ENCODE measurements at places on chromosomes 7 and 10.

GRCh38 chr7:46032942-46033341 is 111.9 kb upstream of the IGFBP3 start:
- no peak for DNase-seq

GRCh38 chr7:117139397-117139984 is 183.4 kb downstream of the WNT2 start:
- DNase-seq, result no peak

GRCh38 chr10:125995726-125996304 is 99.5 kb downstream of the FANK1 start:
- DNase-seq, result no peak

DNA sequence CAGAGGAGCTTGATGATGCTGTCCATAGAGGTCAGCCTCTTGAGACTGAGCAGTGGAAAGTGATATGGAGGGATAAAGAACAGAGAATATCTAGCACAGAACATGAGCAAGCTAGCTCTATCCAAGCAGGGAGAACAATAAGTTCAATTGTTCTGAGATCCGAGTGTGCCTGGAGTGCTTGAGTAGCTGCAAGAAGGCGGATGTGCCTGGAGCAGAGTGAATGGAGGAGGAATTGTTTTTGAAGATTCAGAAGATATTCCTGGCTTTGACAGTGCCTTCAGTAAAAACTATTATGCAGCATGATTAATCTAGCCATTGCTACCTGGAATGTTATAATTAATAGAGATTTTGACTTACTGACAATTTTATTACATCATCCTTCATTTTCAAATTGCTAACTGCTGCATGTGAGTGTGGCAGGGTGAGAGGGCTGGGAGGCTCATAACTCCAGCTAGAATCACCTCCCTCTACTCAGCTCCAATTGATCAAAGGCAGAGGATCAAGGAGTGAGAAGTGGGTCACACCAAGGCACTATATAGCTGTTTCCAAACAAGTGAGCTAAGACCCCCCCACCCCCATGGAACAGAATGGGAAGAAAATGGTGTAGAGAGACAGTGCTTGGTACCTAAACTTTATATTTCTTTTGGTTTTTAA is 302.8 kb downstream of the ADRA2A start:
- DNase-seq, result no peak

GRCh38 chr10:31393844-31394243 is 74.8 kb downstream of the ZEB1 start:
- no peak for DNase-seq

DNA sequence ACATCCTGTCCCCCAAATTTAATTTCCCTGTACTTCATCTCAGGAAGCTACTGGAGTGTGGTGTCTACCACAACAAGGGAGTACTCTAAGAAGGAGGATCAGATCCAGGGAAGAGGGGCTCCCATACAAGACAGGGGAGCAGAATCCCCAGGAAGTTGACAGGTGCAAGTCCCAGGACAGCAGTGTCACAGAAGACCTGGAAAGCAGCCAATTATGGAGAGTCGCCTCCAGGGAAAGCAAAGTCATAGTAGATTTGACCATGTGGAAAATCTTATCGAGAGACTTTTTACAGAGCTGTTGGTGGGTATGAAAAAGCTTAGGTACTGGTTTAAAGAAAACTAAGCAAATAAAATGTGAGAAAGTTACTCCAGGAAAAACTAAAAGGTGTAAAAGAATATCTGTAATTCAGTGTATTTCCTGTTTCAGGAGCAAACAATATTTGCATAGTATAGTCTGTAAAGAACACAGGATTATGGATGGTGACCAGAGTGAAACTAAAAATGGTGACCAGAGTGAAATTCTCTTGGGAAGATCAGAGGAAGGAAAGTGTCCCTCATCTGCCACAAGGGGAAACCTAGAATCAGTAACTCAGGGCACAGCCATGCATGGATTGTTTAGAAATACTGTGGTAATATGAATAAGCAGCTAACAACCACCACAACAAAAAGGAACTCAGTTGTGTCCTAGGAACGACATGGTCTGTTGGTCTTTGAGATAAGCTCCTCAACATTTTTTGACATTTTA is 44.5 kb downstream of the LANCL2 start:
- peak; percentile 10 for DNase-seq

- DNase-seq, result no peak
These were observed 18.6 kb downstream of the SFTPD start for GRCh38 chr10:79930267-79930666.

GRCh38 chr10:125208854-125209565 is 48.6 kb upstream of the CTBP2 start:
- no peak for DNase-seq

DNA sequence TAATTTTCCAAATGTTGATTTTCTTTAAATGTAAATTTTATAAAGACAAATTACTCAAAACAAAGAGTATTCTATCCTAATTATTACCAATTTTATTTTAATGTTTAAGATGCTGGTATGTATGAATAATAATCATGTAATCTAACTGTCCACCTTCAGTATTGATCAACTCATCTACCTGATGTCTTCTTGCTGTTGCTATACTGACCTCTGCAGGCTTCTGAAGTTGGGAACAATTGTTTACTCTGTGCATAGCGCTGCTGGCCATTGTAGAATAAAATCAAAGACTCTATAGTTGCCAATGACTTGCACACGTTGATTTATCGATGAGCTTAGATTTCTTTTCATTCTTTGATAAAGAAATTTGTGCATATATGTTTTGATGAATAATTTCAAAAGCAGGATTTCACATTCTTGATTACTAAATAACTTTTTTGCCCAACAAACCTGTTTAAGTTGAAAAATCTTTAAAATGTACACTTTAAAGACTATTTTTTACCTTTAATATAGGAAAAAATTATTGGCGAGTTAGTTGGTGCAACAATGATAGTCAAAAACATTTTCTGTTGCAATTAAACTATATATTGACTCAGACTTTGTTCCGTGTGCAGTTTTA is 282.3 kb downstream of the TFEC start:
- no peak for DNase-seq

- DNase-seq, result no peak
These were observed 59.1 kb downstream of the CXCL12 start for GRCh38 chr10:44325596-44326307.

GRCh38 chr10:78889536-78890063 is 179.2 kb upstream of the ZMIZ1 start:
- peak; percentile 38 for DNase-seq

- DNase-seq, result no peak
These were observed 22.3 kb downstream of the MAP3K8 start for GRCh38 chr10:30456266-30456665.

DNA sequence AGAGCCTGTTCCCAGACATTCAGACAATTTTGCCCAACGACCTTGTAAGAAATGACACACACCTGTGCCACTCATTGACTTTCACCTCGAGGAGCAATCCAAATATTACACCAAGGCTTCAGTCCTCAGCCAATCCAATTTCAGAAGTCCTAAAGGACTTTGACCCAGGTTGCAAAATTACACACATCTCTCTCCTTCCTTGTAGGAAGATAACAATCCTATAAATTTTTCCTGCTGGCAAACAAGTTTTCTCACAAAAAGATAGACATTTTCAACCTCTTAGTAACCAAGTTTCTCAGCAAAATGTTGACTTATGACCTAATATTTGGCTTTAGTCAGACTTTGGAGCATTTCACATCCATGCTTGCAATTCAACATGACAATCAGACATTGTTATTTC is 745.0 kb downstream of the GRID1 start:
- no peak for DNase-seq

DNA sequence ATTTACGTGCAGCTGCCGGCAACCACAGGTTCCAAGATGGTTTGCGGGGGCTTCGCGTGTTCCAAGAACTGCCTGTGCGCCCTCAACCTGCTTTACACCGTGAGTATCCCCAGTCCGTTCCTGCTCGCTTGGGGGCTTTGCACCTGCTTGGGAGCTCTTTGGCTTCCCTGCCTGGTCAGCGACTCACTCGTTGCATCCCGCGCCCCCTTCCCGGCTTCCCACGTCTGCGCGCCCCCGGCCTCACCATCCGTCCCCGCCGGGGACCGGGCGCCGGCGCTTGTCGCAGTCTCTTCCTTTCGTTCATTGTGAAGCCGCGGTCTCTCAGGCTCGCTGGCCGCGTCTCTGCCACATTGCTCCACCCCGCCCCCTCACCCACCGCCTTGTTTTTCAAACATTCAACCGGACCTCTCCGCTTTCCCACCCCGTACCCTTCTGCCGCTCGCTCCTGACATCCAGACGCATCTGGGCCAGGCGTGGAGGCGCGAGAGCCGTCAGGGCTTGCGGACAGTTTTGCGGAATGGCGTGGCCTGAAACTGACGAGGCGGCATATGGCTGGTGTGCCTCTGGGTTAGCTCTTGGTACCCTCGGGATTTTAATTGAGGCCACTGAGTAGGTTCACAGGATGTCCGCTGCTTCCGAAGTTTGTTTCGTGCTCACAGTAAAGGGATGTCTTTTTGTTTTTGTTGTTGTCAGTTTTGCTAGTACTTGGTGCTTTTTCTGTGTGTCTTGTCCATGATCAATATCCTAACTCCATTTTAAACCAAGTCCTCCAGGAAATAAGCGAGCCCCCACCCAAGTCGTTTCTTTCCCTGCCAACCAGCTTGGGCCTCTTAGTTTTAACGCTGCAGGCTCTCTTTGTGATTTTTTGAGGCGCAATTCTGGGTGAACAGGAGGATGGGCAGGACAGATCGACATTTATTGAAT is 639 bp downstream of the TSPAN13 start:
- peak; percentile 25 for DNase-seq

DNA sequence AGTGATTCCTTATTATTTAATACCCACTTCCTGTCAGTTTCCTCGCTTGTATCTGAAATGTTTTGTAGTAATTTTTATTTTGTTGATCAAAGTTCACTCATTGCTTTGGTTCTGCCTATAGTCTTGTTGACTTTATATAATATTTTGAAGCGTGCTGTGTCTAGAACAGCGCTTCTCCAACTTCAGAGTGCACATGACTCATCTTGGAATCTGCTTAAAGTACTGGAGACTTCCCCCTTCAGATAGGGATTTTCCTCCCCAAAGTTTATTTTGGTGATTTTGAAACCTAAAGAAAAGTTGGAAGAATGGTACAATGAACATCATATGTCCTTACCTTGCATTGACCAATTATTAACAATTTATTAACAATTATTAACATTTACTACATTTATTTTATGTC is 5.8 kb downstream of the COMTD1 start:
- DNase-seq, result no peak

DNA sequence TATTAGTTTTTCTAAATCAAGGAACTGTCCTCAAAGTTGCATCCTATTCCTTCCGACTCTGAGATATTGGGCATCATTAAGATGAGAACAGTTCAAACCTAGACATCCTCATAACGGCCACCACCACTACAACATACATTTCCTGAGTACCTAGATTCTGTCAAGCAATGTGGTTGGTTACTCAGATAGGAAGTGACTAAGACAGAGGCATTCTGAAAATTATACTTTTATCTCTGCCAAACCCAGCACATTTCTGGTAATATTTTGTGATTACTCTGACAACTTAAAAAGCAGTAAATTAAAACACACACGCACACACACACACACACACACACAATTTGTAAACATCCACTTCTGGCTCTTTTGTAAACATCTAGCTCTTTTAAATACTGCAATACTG is 291.2 kb upstream of the MEOX2 start:
- no peak for DNase-seq

GRCh38 chr10:24209432-24209771 is 464 bp downstream of the KIAA1217 start:
- DNase-seq, result no peak

DNA sequence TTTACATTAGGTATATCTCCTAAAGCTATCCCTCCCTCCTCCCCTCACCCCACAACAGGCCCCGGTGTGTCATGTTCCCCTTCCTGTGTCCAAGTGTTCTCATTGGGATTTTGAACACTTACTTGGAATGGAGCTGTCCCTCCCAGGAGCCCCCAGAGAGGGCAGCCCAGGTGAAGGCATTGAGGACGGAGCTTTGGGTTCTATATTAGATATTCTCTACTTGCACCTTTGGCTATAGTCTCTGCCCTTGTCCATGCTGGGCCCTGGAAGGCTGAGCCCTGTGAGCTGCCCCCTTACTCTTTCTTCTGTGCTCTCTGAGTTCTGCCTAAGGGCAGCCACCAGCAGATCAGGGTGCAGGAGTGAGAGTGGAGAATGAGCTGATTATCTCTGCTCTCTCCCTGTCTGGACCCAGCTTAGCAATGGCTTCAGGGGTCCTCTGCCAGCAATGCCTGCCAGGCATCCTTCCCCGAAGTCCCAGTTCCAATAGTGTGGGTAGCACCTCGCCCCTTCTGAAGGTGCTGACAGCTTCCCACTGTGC is 11.2 kb downstream of the ADRA2A start:
- DNase-seq, result no peak

GRCh38 chr10:131925716-131926115 is 24.9 kb downstream of the PPP2R2D start:
- DNase-seq, result no peak

- DNase-seq, result no peak
These were observed 1.9 kb upstream of the ARHGAP22 start for GRCh38 chr10:48606530-48607355.

- DNase-seq, result peak; percentile 49
These were observed 134.4 kb downstream of the SNX10 start for GRCh38 chr7:26426096-26426495.

DNA sequence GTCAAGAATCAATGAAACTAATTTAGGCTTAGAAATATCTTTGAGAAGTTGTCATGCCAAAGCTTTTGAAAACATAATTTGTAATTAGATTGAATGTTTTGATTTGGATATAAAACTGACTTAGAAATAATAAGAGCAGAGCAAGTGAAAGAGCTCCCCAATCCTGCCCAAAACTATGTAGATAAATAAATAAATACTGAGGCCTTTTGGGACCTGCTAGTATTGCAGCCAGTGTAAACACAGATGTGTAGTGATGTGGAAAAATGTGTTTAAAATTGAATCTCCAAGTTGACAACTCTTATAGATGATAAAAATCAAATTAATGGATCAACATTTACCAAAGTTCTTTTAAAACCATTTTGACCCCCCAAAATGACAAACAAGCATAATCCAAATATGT is 896.1 kb downstream of the CNTNAP2 start:
- no peak for DNase-seq

GRCh38 chr10:127990846-127991542 is 84.1 kb downstream of the PTPRE start:
- no peak for DNase-seq
